ENCODE measurements at places on chromosomes 11 and 22. TPM values are rescaled to one million over a fixed set of nuclear protein-coding genes. Genes with fewer than 3 reads are reported as not detected.

PTPRCAP gene
- not detected for total RNA-seq

OR51B4 gene
- total RNA-seq: 0.26 TPM

LRRC74B gene
- total RNA-seq: 0.57 TPM

ELP4 gene
- total RNA-seq: 45.9 TPM

CLTCL1 gene
- total RNA-seq: 6.3 TPM

OR4A16 gene
- total RNA-seq: not detected

RASGRP2 gene
- 5.5 TPM for total RNA-seq

RASL10A gene
- total RNA-seq: not detected

TPH1 gene
- 0.92 TPM for total RNA-seq

MPPED1 gene
- total RNA-seq: 0.36 TPM

SCGB1D2 gene
- total RNA-seq: not detected

OSBPL5 gene
- total RNA-seq: 12.9 TPM

OR51B6 gene
- 0.66 TPM for total RNA-seq

APOA1 gene
- 0.36 TPM for total RNA-seq

EED gene
- total RNA-seq: 23.6 TPM

TMPRSS13 gene
- total RNA-seq: 1.1 TPM

Measured in motor neuron (in vitro differentiated cells).